ENCODE measurements at places on chromosomes 7 and 10.

- DNase-seq: no peak
These were observed 409.0 kb upstream of the MGMT start for GRCh38 chr10:129057856-129058663.

GRCh38 chr7:37027557-37028341, 303.5 kb upstream of the AOAH start:
- no peak for DNase-seq

- no peak for DNase-seq
These were observed 594.7 kb downstream of the KCNMA1 start for GRCh38 chr10:77042706-77043419.

DNA sequence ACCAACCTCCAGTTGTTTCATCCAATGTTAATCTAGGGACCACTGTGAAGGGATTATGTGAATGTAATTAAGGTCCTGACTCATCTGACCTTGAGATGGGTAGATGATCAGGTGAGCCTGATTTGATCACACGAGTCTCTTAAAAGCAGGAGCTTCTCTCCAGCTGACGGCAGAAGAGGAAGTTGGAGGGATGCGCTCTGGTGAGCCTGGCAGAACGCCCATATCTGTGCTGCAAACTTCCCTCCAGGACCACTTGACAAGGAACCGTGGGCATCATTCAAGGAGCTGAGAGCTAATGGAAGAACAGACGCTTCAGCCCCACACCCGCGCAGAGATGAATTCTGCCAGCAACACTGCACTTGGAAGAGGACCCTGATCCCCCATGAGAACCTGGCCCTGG, 642.4 kb downstream of the TNS3 start:
- DNase-seq: peak; percentile 5

GRCh38 chr10:73218431-73219191, 28.4 kb downstream of the DNAJC9 start:
- DNase-seq: no peak

DNA sequence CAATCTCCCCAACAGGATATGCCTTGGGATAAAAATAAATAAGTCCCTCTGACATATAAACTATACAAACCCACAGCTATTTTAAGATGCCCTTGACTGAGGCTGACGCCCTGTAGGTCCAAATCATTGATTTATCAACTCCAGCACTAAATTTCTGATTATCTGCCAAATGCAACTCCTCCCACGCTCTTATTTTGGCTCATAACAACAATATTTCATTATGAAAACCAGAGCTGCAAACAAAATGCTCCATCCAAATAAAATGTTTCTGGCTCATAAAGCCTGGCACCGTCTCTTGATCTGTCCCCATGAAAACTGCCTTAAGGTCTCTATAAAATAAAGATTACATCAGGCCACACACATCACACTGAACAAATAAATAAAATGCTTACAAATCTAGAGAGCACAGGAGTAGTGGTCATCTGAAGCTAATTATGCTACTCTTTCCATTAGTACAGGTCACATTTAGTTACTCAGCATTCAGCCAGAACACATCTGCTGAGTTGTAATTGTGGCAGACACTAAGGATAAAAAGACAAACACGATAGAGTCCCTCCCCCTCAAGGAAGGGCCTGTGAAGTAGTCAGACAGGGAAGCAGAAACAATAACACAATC, 28.8 kb downstream of the CACUL1 start:
- no peak for DNase-seq

GRCh38 chr7:73971322-73971703, 56.7 kb upstream of the ELN start:
- no peak for DNase-seq

DNA sequence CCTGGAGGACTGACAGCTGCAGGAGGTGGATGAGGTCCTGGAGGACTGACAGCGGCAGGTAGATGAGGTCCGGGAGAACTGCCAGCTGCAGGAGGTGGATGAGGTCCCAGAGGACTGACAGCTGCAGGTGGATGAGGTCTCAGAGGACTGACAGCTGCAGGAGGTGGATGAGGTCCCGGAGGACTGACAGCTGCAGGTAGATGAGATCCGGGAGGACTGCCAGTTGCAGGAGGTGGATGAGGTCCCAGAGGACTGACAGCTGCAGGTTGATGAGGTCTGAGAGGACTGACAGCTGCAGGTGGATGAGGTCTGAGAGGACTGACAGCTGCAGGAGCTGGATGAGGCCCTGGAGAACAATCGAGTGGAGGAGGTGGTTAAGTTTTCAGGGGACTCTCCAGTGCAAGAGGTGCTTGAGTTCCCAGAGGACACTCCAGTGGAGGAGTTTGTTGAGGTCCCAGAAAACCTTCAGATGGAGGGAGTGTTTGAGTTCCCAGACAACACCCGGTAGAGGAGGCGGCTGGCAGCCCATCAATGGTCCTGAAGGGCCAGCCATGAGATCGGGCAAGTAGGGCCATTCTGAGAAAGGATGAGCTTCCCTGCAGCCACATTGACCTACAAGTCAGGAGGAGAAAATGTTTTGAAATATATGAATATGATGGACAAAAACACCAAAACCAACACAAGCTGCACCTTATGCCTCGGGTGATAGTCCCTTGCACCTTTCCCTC, 4.7 kb upstream of the EIF5AL1 start:
- peak; percentile 56 for DNase-seq

DNA sequence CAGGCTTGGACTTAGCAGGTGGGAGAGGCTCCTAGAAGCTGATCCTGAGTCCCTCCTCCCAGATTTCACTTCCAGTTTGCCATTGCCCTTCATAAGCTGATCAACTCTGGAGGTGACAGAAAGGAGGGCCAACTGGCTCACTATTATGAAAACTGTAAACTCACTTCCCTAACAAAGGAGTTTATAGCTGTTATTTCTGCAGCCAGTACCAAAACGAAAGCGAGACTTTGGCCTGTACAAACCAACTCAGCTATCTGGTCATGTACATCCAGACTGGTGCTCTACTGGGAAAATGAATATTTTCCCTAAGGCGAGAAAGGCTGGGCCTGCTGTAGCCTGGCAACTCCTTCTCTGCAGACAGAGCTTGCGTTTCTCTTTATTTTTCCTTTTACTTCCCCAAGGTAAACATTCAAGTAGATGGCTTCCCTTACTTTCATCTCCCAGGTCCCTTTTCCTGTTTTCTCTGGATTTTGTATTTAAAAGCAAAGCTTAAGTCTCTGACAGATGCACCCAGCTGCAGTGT, 54.7 kb downstream of the GALNT17 start:
- no peak for DNase-seq

DNA sequence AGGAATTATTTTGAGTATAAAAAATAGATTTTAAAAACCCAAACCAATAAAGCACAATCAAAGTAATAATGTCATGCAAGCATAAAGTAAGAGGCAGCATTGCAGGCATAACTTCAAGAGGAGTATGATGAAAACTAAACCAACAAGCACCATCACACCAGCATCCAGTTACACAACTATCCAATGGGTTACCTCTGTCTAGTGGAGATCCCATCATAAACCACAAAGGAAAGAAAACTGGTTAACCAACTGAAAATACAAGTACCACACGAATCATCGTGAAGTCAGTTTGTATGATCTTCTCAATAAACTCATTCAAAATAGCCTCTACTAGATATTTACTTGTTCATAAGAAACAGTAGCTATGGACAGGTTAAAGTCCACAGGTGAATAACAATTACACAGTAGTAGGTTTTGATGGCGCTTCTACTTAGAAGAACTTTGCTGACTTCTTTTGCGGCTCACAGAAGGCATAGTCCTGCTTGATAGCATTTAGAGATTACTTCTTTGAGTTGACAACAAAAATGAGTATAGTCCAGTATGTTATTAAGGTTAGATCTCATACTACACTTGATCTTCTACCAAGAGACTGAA, 116.6 kb downstream of the MICU1 start:
- DNase-seq: no peak

DNA sequence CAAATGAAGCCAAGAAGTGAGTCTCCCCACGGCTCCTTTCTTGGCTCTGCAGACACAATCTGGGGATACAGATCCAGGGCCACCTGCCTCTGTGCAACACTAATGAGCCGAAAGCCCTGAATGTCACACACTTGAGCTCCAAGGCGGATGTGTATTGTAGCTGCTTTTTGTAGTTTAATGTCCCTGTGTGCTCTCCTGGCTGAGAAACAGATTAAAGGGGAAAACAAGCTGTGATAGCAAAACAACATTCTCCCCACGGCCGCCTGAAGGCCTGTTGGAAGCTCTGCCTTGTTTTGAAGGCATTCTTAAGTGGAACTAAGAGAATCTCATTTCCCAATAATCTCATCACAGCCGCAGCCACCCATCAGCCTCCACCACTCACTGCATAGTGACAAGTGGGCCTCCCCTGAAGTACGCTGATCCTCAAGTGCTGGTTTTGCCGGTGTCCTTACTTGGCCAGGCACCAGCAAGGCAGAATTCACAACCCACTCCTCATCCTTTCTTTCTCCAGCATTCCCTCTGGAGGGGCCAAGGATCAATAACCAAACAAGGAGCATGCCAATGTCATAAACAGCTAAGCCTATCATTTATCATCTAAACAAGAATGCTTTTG, 44.4 kb upstream of the AMPH start:
- DNase-seq: peak; percentile 60

DNA sequence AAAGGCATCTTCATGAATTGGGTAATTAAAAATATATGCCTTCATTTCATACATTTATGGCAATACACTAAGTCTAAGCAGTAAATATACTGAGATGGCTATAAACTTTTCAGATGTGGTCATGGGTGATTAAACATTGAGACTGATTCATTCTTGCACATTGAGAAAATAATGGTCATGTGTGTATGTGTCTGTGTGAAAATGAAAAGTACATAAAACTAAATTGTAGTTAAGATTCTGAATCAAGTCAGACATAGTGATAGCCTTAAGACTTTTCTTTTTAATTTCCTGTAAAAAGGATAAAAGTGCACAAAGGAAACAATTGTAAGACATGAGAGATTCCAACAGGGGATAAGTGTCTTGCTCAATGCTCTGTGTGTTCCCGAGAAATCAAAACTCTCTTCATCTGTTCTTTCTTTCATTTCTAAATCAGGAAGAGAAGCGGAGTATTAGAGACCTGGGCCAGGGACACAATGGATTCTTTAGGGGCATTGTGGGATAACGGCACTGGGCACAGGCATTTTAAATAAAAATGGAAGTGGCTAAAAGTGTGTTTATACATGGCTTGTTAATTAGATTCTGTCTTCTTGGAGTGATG, 69.8 kb upstream of the AGR3 start:
- DNase-seq: no peak

DNA sequence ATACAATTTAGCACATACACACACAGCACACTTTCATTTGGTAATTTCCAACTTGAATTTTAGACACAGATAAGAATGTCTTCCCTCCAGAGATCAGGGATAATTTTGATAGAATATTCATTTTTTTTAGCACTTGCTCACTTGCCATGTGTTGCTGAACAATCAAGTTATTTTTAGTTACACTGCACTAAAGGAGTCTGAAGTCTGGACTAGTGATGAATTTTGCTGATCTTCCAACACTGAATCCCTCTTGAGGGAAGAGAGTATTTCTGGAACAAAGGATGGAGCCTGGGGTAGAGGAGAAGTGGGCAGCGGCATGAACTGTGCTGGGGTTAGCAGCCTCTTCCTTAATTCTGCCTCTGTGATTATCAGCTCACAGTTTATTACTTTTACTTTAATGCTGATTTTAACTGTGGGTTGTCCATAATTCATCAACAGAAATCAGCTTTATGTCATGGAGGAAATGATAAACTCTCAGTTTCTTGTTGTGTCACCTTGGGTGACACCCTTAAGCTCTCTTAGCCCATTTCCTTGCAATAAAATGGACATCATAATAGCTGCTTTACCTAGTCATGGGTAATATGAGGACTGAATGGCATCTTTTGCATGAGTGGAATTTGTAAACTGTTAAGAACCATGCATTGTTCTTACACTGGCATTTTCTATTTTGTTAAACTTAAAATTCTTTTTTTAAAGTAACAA, 32.1 kb downstream of the SGPL1 start:
- no peak for DNase-seq

- no peak for DNase-seq
These were observed 598.7 kb downstream of the GRID1 start for GRCh38 chr10:85767891-85768290.

DNA sequence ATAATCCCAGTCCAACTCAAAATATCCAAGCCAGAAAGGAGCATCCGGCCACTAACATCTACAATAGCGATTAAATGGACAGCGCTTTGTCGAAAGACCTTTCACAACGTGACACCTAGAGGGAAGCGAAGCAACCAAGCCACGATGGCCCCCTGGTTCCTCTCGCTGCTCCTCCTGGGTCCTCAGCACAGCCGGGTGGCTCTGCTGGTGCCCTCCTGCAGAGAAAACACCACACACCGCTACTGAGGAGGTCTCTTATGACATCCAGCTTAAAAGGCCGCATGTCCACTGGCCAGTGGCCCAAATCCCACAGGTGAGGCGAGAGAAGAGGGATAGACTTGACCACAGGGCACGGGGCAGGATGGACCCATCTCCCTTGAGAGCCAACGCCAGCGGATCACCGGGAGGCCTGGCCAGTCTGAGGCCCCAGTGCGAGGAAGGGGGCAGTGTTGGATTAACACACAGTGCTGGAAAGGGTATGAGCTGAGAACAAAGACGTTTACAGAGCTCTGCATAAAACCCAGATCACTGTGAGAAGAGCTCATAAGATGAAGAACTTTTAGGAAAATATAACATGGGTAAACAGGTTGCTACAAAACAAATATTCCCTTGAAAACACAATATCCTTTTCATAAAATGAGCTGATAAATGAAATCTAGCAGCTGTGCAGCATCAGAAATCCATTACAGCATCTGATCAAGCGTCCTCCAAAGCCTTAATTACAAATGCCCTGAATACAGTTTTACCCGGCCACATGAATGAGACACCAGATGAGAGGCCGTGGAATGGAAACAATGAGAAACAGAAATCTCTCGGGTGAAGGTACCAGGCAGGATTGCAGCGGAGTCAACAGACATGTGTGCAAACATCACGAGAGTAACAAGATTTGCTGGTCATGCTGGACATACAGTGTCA, 236.7 kb downstream of the DIP2C start:
- DNase-seq: no peak

GRCh38 chr10:36451391-36451970, 673.9 kb upstream of the ANKRD30A start:
- no peak for DNase-seq

DNA sequence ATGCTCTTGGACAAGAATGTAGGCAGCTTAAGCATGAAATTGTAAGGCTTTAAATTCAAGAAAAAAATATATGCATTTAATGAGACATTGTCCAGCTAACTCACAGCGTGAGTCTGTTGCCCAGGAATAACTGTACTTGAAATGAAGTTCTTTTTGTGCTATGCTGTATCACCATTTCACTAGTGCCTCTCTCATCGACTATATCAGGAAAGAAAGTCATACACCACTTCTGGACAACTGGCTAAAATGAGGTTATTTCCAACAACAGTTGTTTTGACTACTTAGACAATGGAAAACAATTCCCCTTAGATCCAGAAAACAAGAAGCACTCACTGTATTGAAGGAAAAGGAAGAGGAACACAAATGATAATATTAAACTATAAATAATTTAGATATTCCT, 251.8 kb downstream of the CRPPA start:
- DNase-seq: no peak

DNA sequence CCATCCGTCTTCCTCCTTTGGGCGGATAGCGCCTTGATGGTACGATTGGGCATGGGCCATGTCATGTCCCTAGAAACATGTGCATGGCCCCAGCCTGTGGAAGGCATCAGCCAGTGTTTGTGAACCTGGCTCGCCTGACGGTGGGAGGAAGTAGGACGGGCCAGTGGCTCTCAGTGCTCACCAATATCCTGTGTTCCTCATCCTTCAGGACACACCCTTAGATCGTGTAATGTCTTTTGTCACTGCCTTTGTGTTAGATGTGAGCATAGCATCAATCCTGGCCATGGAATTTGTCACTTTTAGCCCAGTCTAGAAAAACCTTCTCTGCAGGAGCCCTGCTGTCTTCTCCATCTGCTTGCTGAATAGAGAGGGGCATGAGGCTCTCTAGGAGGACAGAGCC, 77.6 kb downstream of the PFKFB3 start:
- DNase-seq: no peak

Measured in NCI-H2029 (cell line).